K562 (cell line): ENCODE measurements at places on chromosomes 7 and 10. TPM values are rescaled to one million over a fixed set of nuclear protein-coding genes. Genes with fewer than 3 reads are reported as not detected.

Gene TBX20
- polyA plus RNA-seq: not detected in 2 replicates

Gene TSPAN14
- 47.2 and 57.2 TPM in 2 replicates for polyA plus RNA-seq

Gene SPDYE1
- polyA plus RNA-seq: not detected in 2 replicates

Gene HIBADH
- polyA plus RNA-seq: 45.3 and 46.7 TPM in 2 replicates

Gene HTRA1
- not detected in 2 replicates for polyA plus RNA-seq

Gene ZMIZ1
- polyA plus RNA-seq: 11.0 and 11.7 TPM in 2 replicates

Gene RTKN2
- polyA plus RNA-seq: 0.05 and 0.35 TPM in 2 replicates

Gene FAM13C
- polyA plus RNA-seq: not detected in 2 replicates

Gene ANKRD30A
- polyA plus RNA-seq: not detected in 2 replicates

Gene H2BK1
- not detected in 2 replicates for polyA plus RNA-seq

Gene IKZF1
- 30.9 and 37.2 TPM in 2 replicates for polyA plus RNA-seq

Gene ORC5
- 44.7 and 47.1 TPM in 2 replicates for polyA plus RNA-seq

Gene BTBD16
- polyA plus RNA-seq: not detected in 2 replicates

Gene FBXL13
- polyA plus RNA-seq: 19.7 and 20.4 TPM in 2 replicates

Gene HOXA7
- polyA plus RNA-seq: not detected in 2 replicates

Gene FOXK1
- polyA plus RNA-seq: 11.8 TPM in 2 replicates

Gene PIK3CG
- 10.7 and 12.9 TPM in 2 replicates for polyA plus RNA-seq

Gene NUTM2B
- polyA plus RNA-seq: 0.90 and 1.6 TPM in 2 replicates

Gene PCDH15
- polyA plus RNA-seq: not detected in 2 replicates

Gene ZNF138
- polyA plus RNA-seq: 22.6 and 23.2 TPM in 2 replicates

Gene PDGFA
- polyA plus RNA-seq: 2.6 and 3.6 TPM in 2 replicates

Gene CLDN4
- polyA plus RNA-seq: 0.05 and 0.13 TPM in 2 replicates
